ENCODE measurements at places on chromosomes 1 and 21. TPM values are rescaled to one million over a fixed set of nuclear protein-coding genes. Genes with fewer than 3 reads are reported as not detected.

- DNase-seq: no peak
Measured at GRCh38 chr1:37308031-37308960, 166.1 kb upstream of the ZC3H12A start.

- DNase-seq: no peak
Measured at GRCh38 chr21:42115136-42115683, 44.1 kb downstream of the UMODL1 start.

DNA sequence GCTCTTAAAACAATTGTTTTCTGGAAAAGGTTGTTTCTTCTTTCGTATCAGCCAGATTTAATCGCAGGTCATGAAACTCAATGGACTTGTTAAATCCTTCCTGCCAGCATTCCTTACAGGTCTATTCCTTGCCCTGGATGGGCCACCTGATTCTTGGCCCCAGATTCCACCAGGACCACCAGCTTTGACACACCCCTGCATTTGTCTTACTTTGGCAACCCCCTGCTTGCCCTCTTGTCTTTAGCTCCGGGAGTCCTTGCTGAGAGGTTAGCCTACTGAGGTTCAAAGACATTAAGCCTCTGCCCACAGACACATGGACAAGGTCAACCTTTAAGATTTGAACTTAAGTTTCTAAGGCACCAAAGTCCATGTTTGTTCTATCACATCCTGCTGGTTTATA is 27.1 kb upstream of the DAB1 start:
- DNase-seq: no peak

DNA sequence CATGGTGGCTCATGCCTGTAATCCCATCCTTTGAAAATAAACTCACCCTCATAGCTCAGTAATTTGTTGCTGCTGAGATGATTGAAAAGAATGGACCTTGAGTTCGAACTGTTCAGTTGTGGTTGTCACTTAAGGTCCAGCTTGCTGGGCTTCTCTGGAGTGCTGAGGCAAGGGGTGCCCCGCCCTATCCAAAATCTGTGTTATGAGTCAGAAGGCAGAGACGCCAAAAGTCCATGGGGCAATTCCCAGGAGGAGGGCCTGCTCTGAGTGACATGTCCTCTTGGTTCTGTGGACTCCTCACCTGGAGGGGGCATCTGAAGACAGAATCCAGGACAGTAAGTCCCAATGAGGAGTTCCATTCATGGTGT is 64.8 kb downstream of the MYOM3 start:
- no peak for DNase-seq

- DNase-seq: no peak
Measured at GRCh38 chr1:22612671-22613571, 23.5 kb upstream of the C1QA start.

DNA sequence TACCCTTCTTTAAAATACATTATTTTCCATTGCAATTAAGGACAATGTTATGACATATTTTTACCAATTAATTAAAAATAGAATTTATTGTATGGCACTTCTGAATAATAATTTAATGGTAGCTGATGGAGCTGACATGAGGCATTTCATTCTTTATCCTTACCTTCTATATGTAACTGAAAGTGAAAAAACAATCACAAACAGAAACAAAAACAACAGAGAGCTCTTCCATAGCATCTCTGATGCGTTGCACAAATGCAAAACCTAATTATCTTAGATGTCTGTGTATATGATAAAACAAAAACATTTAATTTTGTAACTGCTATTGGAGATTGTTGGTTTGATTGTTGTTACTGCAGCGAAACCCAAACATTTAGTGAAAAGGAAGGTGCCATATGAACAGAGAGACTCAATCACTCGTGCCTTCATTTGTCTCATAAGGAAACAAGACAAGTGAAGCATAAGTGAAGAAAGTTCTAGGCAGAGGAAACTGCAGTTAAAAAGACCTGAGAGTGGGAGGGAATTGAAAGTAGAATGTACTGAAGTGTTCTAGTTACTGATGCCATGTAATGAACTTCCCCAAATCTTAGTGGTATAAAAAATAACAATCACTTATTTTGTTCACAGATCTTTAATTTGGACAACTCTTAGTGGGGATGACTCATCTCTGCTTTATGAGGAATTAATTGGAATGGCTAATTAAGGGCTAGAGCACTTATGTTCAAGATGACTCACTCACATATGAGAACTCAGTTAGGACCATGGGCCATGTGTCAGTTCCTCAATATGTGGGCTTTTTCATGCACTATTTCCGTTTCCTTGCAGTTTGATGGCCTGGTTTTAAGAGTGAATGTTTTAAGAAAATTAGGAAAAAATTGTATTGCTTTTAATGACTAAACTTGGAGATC is 245.0 kb upstream of the OLFM3 start:
- no peak for DNase-seq

Gene AKR7A3
- total RNA-seq: 0.39 TPM

GRCh38 chr1:36652011-36652410 is 169.3 kb upstream of the CSF3R start:
- no peak for DNase-seq

DNA sequence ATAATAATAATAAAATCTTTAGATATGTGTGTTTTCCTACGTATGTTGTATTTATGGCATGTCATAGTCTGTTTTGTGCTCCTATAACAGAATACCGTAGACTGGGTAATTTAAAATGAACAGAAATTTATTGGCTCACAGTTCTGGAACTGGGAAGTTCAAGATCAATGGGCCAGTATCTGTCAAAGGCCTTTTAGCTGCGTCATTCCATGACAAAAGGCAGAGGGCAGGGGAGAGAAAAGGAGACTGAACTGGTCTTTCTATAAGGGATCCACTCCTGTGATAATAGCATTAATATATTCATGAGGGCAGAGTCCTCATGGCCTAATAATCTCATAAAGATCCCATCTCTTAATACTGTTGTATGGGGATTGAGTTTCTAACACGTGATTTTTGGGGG is 7.1 kb upstream of the SFT2D2 start:
- DNase-seq: no peak

Gene CD1B
- total RNA-seq: not detected

DNA sequence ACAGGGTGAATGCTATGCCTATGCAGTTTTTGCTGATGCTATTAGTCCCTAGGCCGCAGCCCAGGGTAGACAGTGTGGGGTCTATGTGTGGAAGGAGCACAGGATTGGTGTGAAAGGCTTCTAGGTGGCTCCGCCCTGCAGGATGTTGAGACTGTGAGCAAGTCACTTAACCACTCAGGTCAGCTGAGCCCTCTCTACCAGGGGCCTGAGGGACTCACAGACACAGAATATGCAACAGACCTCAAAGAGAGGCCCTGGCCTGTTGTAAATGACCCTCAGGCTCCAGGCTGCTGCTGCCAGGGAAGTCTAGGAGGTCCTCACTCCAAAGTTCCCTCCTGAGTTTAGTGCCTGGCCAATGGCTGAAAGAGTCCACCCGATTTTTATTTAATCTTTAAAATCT is 11.0 kb downstream of the NHLH2 start:
- DNase-seq: no peak

GRCh38 chr1:56074007-56074651 is 505.2 kb downstream of the PLPP3 start:
- peak; percentile 96 for DNase-seq

Gene KIF21B
- 1.6 TPM for total RNA-seq

Gene RAB3B
- total RNA-seq: 1.9 TPM

DNA sequence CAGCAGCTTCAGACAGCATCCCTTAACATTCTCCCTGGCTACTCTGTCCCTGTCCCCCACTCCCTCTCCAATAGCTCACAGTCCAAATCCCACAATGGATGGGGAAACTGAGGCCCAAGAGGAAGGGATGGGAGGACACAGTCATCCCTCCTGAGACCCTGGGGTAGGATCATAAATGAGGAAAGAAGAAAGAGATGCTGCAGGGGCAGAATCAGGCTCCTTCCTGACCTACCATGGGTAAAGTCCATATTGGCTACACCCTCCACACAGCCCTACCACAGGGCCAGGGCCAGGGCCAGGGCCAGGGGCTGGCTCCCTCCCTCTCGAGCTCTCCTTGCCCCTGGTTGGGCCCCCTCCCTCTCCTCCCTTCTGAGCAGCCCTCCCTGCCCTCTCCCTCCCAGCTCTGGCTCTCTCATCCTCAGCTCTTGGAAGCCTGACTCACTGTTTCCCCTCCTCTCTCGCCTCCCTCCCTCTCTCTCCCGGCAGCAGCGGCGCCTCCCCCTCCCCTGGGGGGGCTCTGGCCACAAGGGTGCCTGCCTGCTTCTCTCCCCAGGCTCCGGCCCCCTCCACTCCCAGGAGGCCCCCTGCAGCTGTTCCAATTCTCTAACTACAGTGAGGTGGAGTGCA is 4.9 kb downstream of the AHDC1 start:
- DNase-seq: peak; percentile 85

GRCh38 chr1:108854221-108855019 is 2.5 kb downstream of the AKNAD1 start:
- DNase-seq: no peak

All from skin of body (tissue), 3 donors.